ENCODE measurements at places on chromosomes 4 and X. TPM values are rescaled to one million over a fixed set of nuclear protein-coding genes. Genes with fewer than 3 reads are reported as not detected.
A peak's percentile ranks its signal among the peaks of the same experiment; 100 is the strongest.

GRCh38 chr4:13126976-13127910, 356.9 kb downstream of the RAB28 start:
- DNase-seq: no peak
- H3K27me3 ChIP-seq: no peaks in the 10 kb centered on the region
- H3K4me1 ChIP-seq: no peaks in the 10 kb centered on the region
- H3K27ac ChIP-seq: no peak overlapping the region
- H3K4me3 ChIP-seq: no peak overlapping the region

GRCh38 chr4:20151436-20151835, 100.3 kb upstream of the SLIT2 start:
- no peak overlapping the region for H3K4me3 ChIP-seq
- no peak overlapping the region for H3K27ac ChIP-seq
- H3K27me3 ChIP-seq: no peaks in the 10 kb centered on the region

- no peaks in the 10 kb centered on the region for H3K36me3 ChIP-seq
- no peak overlapping the region for H3K27ac ChIP-seq
- no peak overlapping the region for H3K4me3 ChIP-seq
- no peaks in the 10 kb centered on the region for H3K4me1 ChIP-seq
- H3K27me3 ChIP-seq: no peaks in the 10 kb centered on the region
Measured at GRCh38 chrX:6464726-6465125, 70.2 kb downstream of the VCX3A start.

GRCh38 chrX:15947648-15948317, 93.2 kb upstream of the AP1S2 start:
- no peak for DNase-seq
- H3K36me3 ChIP-seq: no peaks in the 10 kb centered on the region
- no peak overlapping the region for H3K4me3 ChIP-seq
- no peaks in the 10 kb centered on the region for H3K4me1 ChIP-seq
- no peaks in the 10 kb centered on the region for H3K27me3 ChIP-seq

- no peaks in the 10 kb centered on the region for H3K4me1 ChIP-seq
- H3K27ac ChIP-seq: no peak overlapping the region
- no peak for DNase-seq
- no peaks in the 10 kb centered on the region for H3K27me3 ChIP-seq
- H3K4me3 ChIP-seq: no peak overlapping the region
- H3K36me3 ChIP-seq: no peaks in the 10 kb centered on the region
Measured at GRCh38 chr4:137253949-137254348, 278.3 kb downstream of the PCDH18 start.

DNA sequence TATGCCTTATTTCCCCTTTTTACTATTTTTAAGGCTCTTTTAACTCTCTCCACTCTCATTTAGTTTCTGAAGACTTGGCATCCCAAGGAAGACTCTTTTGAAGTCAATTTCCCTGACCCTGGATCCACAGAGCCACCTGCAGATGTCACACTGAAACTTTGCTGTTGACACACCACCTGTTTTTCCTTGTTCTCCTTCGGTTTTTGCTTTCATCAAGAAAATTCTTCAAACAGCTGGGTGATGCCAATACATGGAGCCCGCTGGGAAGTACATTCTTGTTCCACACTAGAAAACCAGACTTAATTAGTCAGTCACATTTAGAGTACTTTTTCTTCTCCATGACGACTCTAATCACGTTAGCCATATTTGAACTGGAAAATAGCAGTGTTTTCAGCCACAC, 293.9 kb downstream of the PDGFC start:
- H3K36me3 ChIP-seq: no peaks in the 10 kb centered on the region
- H3K27me3 ChIP-seq: no peaks in the 10 kb centered on the region
- no peak overlapping the region for H3K4me3 ChIP-seq
- no peaks in the 10 kb centered on the region for H3K4me1 ChIP-seq

DNA sequence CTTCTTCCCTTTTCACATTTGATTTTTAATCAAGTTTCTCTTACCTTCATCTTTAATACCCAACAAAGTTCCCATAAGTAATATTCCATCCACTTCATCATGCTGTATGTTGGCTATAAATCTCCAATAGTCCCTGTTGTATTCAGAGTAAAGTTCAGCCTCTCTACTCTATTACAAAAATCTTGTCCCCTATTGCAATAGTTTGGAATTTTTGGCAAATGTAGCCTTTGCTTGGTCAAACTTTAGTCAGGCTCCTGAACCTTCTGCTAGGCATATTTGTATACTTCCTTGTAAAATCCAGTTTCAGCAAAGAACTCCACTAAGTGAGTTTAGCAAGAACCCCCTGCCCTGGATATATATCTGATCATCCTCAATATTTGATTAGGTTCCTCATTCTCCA, 54.0 kb upstream of the PACRGL start:
- no peak overlapping the region for H3K4me3 ChIP-seq
- H3K36me3 ChIP-seq: no peaks in the 10 kb centered on the region
- no peaks in the 10 kb centered on the region for H3K27me3 ChIP-seq
- H3K27ac ChIP-seq: no peak overlapping the region

DNA sequence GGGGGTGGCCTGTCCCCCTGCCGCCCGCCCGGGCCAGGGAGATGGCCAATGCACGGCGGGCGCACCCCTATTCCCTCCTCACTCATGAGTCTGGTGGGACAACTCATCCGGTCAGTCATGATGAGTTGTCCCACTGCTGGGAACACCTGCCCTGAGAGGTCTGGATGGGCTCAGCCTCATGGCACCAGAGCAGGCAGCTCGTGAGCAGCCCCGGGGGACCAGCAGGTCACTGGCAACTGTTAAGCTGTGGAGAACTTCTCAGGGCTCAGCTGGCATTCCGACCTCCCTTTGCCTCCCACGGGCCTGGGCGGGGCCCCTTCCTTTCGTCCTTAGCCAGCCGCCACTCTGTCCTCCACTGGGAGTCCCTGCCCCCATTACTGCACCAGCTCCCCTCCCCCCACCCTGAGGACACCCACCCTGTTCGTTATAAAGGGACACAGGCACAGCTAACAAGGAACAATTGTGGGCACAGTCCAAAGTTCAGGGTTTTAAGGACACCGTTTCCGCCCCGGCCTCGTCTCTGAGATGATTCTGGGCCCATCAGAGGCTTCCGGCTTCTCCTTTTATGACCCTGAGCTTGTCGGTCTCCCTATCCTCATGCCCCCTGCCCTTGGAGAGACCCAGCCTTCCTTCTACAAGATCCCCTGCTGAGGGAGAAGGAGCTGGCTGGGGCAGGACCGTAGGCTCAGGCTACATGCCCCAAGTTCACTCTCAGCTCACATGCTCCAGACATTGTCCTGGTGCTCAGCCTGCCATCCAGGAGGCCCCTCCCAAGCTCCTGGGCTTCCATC, 14.6 kb upstream of the KIAA0232 start:
- H3K27me3 ChIP-seq: no peaks in the 10 kb centered on the region
- H3K36me3 ChIP-seq: no peaks in the 10 kb centered on the region
- H3K4me1 ChIP-seq: peaks cover 14% of the 10 kb centered on the region
- H3K27ac ChIP-seq: no peak overlapping the region
- DNase-seq: no peak

DNA sequence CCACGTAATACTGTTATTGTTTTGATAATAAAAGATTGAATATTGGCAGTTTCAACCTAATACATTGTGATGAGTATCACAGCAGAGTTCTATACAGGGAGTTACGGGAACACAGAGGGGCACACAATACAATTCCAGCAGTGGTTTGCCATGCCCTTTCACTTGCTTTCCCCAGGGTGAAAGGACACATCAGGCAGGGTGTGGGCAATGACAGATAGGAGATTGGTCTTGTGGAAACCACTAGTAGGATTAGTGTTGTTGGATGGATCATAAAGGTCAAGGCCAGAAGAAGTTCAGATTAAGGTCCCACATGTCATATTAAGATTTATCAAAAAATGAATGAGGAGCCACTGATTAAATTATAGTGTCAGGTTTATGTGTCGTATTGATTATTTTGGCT, 8.1 kb downstream of the HSD17B11 start:
- H3K27me3 ChIP-seq: no peaks in the 10 kb centered on the region
- no peak overlapping the region for H3K27ac ChIP-seq
- no peaks in the 10 kb centered on the region for H3K4me1 ChIP-seq
- no peaks in the 10 kb centered on the region for H3K36me3 ChIP-seq
- H3K4me3 ChIP-seq: no peak overlapping the region

DNA sequence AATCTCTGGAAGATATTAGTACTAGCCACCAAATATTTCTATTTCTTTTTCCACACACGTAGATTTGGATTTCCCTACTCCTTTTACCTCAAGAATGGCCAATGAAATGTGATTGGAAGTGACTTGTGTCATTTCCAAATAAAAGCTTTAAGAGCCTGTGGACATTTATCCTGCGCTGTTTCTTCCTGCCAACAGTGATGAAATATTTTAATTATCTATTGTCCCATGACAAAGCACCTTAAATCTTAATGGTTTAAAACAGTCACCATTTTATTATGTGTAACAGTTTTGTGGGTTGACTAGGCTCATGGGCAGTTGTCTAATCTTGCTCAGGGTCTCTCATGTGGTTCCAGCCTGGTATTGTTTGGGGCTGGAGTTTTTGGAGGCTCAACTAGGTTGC, 3.5 kb upstream of the PGRMC2 start:
- H3K36me3 ChIP-seq: no peaks in the 10 kb centered on the region
- H3K27me3 ChIP-seq: no peaks in the 10 kb centered on the region
- DNase-seq: no peak
- no peak overlapping the region for H3K27ac ChIP-seq
- H3K4me3 ChIP-seq: no peak overlapping the region
- H3K4me1 ChIP-seq: no peaks in the 10 kb centered on the region

GRCh38 chrX:9370893-9371292, 94.0 kb upstream of the TBL1X start:
- no peak for DNase-seq
- no peaks in the 10 kb centered on the region for H3K36me3 ChIP-seq
- no peak overlapping the region for H3K4me3 ChIP-seq
- no peaks in the 10 kb centered on the region for H3K27me3 ChIP-seq
- no peak overlapping the region for H3K27ac ChIP-seq
- H3K4me1 ChIP-seq: no peaks in the 10 kb centered on the region

- no peak overlapping the region for H3K4me3 ChIP-seq
- H3K4me1 ChIP-seq: no peaks in the 10 kb centered on the region
- DNase-seq: no peak
Measured at GRCh38 chr4:117549524-117549923, 464.1 kb upstream of the TRAM1L1 start.

- H3K4me1 ChIP-seq: no peaks in the 10 kb centered on the region
- H3K27ac ChIP-seq: no peak overlapping the region
- H3K4me3 ChIP-seq: no peak overlapping the region
- DNase-seq: no peak
Measured at GRCh38 chr4:93809773-93810172, 18.8 kb upstream of the ATOH1 start.

GRCh38 chr4:165921546-165921945, 48.5 kb downstream of the TLL1 start:
- no peaks in the 10 kb centered on the region for H3K27me3 ChIP-seq
- no peak overlapping the region for H3K4me3 ChIP-seq

GRCh38 chr4:139984471-139984870, 169.5 kb downstream of the MAML3 start:
- no peak for DNase-seq
- no peak overlapping the region for H3K27ac ChIP-seq
- H3K36me3 ChIP-seq: no peaks in the 10 kb centered on the region
- H3K27me3 ChIP-seq: no peaks in the 10 kb centered on the region

GRCh38 chrX:40058719-40059118, 39.0 kb downstream of the BCOR start:
- H3K27ac ChIP-seq: no peak overlapping the region
- peaks cover 7% of the 10 kb centered on the region for H3K36me3 ChIP-seq
- H3K4me1 ChIP-seq: no peaks in the 10 kb centered on the region

- no peaks in the 10 kb centered on the region for H3K27me3 ChIP-seq
- no peaks in the 10 kb centered on the region for H3K36me3 ChIP-seq
- no peaks in the 10 kb centered on the region for H3K4me1 ChIP-seq
- no peak for DNase-seq
Measured at GRCh38 chr4:52840531-52841370, 21.4 kb upstream of the RASL11B start.

GRCh38 chr4:3375688-3376087, 66.1 kb upstream of the HGFAC start:
- 0 out of 2 replicates have a peak, but pooled peaks cover 2% of the 10 kb centered on the region for H3K27me3 ChIP-seq
- H3K4me1 ChIP-seq: peaks cover 14% of the 10 kb centered on the region
- no peak overlapping the region for H3K27ac ChIP-seq
- no peak overlapping the region for H3K4me3 ChIP-seq

- no peaks in the 10 kb centered on the region for H3K4me1 ChIP-seq
- no peak overlapping the region for H3K4me3 ChIP-seq
- H3K27ac ChIP-seq: no peak overlapping the region
- H3K27me3 ChIP-seq: no peaks in the 10 kb centered on the region
- no peaks in the 10 kb centered on the region for H3K36me3 ChIP-seq
Measured at GRCh38 chr4:40870150-40870549, 120.4 kb downstream of the NSUN7 start.

DNA sequence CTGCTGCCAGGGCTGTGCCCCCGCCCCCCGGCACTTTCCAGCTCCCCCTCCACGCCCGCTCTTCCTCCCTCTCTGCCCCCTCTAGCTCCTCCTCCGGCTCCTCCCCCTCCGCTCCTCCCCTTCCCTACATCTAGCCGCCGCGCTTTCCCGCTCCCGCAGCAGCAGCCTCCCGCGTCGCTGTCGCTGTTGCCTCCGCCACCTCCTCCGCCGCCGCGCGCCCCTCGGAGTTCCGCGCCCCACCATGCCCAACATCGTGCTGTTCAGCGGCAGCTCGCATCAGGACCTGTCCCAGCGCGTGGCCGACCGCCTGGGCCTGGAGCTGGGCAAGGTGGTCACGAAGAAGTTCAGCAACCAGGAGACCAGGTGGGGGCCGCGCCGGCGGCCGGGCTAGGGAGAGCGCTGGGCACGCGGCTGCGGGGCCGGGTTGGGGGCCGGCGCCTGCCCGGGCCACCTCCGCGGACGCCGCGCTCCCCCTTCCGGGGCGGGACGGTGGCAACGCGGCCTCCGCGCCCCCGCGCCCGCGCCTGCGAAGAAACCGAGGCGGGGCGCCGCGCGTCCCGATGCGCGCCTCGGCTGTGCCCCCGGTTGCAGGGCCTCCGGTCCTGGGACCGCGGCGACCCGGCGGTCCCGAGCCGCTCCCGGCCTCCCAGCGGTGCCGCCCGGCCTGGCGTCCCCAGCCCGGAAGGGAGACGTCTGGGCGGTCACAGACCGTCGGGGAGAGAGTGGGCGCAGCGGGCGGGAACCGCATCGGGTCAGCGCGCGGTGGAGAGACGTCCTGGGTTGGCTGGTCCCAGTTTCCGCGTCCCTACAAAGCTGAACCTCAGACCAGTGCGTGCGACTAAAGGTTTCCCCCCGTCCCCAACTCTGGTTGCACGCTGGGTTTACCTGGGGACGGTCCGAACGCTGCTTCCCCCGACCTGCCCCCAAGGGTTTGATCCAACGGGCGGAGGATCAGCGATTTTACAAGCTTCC, at the start of gene PRPS2:
TSS of gene PRPS2 (plus strand) at position 156 of the 972 bp plus-strand sequence. CDS start at position 242, 86 bp downstream.
- H3K36me3 ChIP-seq: no peaks in the 10 kb centered on the region
- H3K4me1 ChIP-seq: no peaks in the 10 kb centered on the region
- peak within 1 kb of the TSS; percentile 75 for H3K4me3 ChIP-seq
- DNase-seq: no peak
- peak within 1 kb of the TSS; percentile 58 for H3K27ac ChIP-seq

- H3K27ac ChIP-seq: no peak overlapping the region
- no peak overlapping the region for H3K4me3 ChIP-seq
- H3K4me1 ChIP-seq: no peaks in the 10 kb centered on the region
- DNase-seq: no peak
- no peaks in the 10 kb centered on the region for H3K36me3 ChIP-seq
- H3K27me3 ChIP-seq: no peaks in the 10 kb centered on the region
Measured at GRCh38 chr4:155964016-155964891, 10.6 kb upstream of the CTSO start.

PABPC5 gene
- total RNA-seq: not detected

HTT-AS gene
- total RNA-seq: not detected

ADH7 gene
- not detected for total RNA-seq

CXorf49 gene
- total RNA-seq: not detected

SSX1 gene
- 0.15 TPM for total RNA-seq

PIGA gene
- total RNA-seq: 15.3 TPM

TTC29 gene
- not detected for total RNA-seq

PDCL2 gene
- total RNA-seq: not detected

FAM241A gene
- 2.2 TPM for total RNA-seq

TENM3 gene
- total RNA-seq: 0.26 TPM

VCX gene
- total RNA-seq: 0.23 TPM

UGT2B17 gene
- total RNA-seq: not detected
